Activated naive CD8-positive, alpha-beta T cell treated with anti-CD3 and anti-CD28 coated beads, Interleukin-2, amount 10 ng/mL, durations not matched to agents 7 days and 5 days (primary cell): ENCODE measurements at places on chromosomes 1 and 21. TPM values are rescaled to one million over a fixed set of nuclear protein-coding genes. Genes with fewer than 3 reads are reported as not detected.

GRCh38 chr1:221709854-221710253, 32.0 kb downstream of the DUSP10 start:
- H3K27me3 ChIP-seq = no peaks in the 10 kb centered on the region
- H3K4me3 ChIP-seq = no peak overlapping the region
- DNase-seq = no peak
- H3K36me3 ChIP-seq = peaks cover 25% of the 10 kb centered on the region
- H3K4me1 ChIP-seq = peaks cover 68% of the 10 kb centered on the region

GRCh38 chr1:1927751-1928150, 8.7 kb upstream of the TMEM52 start:
- no peak overlapping the region for H3K4me3 ChIP-seq
- DNase-seq = no peak
- no peaks in the 10 kb centered on the region for H3K27me3 ChIP-seq
- H3K4me1 ChIP-seq = no peaks in the 10 kb centered on the region
- no peaks in the 10 kb centered on the region for H3K36me3 ChIP-seq

- H3K4me3 ChIP-seq = no peak overlapping the region
- H3K4me1 ChIP-seq = no peaks in the 10 kb centered on the region
- H3K27me3 ChIP-seq = peaks cover 2% of the 10 kb centered on the region
- no peak overlapping the region for H3K27ac ChIP-seq
These were observed 45.1 kb upstream of the PALMD start for GRCh38 chr1:99600782-99601181.

DNA sequence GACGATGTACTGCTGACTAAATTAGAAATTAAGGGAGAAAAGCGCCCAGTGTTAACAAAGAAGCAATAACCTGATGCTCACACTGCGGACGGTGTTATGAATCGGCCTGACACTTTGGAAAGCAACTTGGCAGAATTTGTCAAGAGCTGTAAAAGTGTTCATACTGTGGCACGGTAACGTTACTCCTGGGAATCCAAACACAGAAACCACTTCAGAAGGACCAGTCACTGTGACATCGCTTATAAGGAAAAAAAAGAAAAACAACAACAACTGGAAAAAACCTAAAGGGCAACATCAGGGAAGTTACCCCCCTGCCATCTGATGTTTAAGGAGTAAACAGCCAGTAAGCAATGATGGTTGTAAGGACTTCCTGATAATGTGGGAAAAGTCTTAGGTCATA, 27.7 kb downstream of the CAPZB start:
- DNase-seq = no peak
- no peak overlapping the region for H3K27ac ChIP-seq
- H3K36me3 ChIP-seq = peaks cover 18% of the 10 kb centered on the region
- no peak overlapping the region for H3K4me3 ChIP-seq
- H3K4me1 ChIP-seq = peaks cover 66% of the 10 kb centered on the region

DNA sequence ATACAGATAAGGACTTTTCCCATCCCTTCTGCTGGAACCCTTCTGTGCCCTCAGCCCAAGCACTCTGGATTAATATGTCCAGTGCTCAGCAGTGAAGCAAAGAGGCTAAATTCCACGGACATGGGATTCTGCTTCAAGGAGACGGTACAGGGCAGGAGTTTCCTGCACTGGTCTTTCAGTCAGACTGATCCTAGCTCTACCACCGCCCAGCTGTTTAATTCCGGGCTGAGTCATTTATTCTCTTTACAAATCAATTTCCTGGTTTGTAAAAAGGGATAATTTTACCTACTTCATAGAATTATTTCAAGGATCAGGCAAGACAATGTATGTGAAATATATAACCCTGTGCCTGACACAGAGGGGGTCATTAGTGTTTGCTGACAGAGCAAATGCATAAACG, 41.6 kb upstream of the NRDC start:
- no peaks in the 10 kb centered on the region for H3K4me1 ChIP-seq
- DNase-seq = no peak
- no peaks in the 10 kb centered on the region for H3K36me3 ChIP-seq
- H3K4me3 ChIP-seq = no peak overlapping the region

DNA sequence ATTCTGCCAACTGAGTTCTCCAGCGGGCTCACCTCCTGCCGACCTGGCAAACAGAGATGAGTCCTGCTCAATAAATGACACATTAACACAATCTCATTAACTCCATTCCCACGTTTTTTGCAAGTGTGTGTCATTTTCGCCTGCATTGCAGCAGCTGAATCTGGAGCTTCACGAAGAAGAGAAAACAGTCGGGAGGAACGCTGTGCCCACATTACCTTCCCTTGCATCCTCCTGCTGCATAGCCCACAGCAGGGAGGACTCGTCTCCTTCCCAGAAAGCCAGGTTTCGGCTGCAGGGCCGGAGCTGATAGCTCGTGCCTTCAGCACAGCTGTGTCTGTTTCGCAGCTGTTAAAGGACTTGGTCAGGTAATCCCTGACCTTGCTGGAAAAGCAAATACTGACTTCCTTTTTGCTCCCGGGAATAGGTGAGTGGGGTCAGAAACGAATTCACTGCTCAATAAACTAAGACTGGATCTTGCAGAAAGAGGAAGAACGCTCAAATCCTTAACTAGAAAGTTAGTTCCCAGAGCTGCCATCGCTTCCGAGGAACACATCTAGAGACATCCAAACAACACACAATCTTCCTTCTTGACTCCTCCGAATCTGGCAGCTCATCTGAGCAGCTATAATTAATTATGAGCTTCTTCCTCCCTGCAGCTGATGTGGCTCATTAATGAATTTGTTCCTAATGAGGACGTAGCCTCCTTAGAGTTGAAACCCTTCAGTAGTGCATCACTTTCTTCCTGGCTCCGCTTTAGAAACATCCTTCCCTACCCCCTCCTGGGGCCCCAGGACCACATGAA, 33.0 kb downstream of the KANK4 start:
- peaks cover 11% of the 10 kb centered on the region for H3K27me3 ChIP-seq
- H3K27ac ChIP-seq = no peak overlapping the region
- H3K4me1 ChIP-seq = no peaks in the 10 kb centered on the region
- no peaks in the 10 kb centered on the region for H3K36me3 ChIP-seq
- no peak overlapping the region for H3K4me3 ChIP-seq

GRCh38 chr1:35047188-35047858, 15.6 kb upstream of the ZMYM6 start:
- no peak overlapping the region for H3K4me3 ChIP-seq
- no peak for DNase-seq
- H3K27ac ChIP-seq = no peak overlapping the region
- H3K27me3 ChIP-seq = peaks cover 22% of the 10 kb centered on the region

DNA sequence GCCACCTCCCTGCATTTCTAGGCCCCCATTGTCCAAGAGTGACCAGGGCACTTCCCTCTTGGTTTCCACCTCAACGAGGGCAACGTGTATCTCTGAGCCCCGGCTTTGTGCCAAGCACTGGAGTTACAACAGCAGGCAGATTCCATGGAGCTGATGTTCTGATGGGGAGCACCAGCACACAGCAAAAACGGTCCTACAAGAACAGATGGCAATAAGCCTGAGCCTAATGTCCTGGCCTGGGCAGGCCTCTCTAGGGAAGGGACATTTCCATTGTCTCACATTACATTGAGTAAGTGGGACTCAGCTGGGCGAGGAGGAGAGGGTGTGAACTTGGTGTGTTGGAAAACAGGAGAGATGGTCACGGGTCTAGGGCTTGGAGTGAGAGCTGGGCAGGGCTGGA, 27.2 kb upstream of the NPPB start:
- peaks cover 5% of the 10 kb centered on the region for H3K4me1 ChIP-seq
- H3K4me3 ChIP-seq = no peak overlapping the region
- no peak for DNase-seq

- no peaks in the 10 kb centered on the region for H3K36me3 ChIP-seq
- H3K4me1 ChIP-seq = peaks cover 3% of the 10 kb centered on the region
- DNase-seq = no peak
- peaks cover 19% of the 10 kb centered on the region for H3K27me3 ChIP-seq
- no peak overlapping the region for H3K27ac ChIP-seq
- H3K4me3 ChIP-seq = no peak overlapping the region
These were observed 7.5 kb upstream of the SOX13 start for GRCh38 chr1:204065174-204065985.

FCRLB gene
- 0.74 TPM for total RNA-seq

TENT5C gene
- 18.4 TPM for total RNA-seq

GRIK1 gene
- not detected for total RNA-seq
